Fibroblast of mammary gland (primary cell): ENCODE measurements at places on chromosomes 12 and 14.

GRCh38 chr12:24561882-24562770 lies 386.8 kb downstream of the BCAT1 start:
- peak; percentile 60 for DNase-seq

- DNase-seq: no peak
Observed at GRCh38 chr12:110233212-110233903, 47.7 kb upstream of the ATP2A2 start.

DNA sequence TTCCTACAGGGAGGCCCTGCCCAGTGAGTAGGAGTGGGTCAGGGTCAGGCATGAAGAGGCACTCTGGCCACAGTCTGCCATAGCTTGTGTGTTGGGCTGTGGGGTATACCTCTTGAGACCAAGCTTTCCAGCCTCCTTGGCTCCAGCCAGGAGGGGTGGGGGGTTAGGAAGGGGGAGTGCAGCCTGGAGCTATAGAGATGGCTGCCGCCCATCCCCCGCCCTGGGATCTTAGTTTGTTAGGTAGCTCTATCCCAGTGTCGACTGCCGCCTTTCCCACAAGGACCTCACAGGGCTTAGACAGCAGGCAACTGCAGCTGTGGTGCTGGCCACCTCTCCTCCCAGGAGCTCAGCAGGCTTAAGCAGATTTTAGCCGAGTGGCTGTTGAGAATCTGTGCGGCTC lies 216.4 kb downstream of the PLCZ1 start:
- no peak for DNase-seq

- DNase-seq: no peak
Observed at GRCh38 chr14:64877846-64878245, 1.9 kb downstream of the SPTB start.

GRCh38 chr14:106174206-106174605 lies 647.8 kb downstream of the TMEM121 start:
- no peak for DNase-seq

GRCh38 chr12:18457362-18457761 lies 196.0 kb downstream of the PIK3C2G start:
- peak; percentile 12 for DNase-seq

GRCh38 chr12:112837629-112838197 lies 46.2 kb downstream of the RPH3A start:
- peak; percentile 49 for DNase-seq

DNA sequence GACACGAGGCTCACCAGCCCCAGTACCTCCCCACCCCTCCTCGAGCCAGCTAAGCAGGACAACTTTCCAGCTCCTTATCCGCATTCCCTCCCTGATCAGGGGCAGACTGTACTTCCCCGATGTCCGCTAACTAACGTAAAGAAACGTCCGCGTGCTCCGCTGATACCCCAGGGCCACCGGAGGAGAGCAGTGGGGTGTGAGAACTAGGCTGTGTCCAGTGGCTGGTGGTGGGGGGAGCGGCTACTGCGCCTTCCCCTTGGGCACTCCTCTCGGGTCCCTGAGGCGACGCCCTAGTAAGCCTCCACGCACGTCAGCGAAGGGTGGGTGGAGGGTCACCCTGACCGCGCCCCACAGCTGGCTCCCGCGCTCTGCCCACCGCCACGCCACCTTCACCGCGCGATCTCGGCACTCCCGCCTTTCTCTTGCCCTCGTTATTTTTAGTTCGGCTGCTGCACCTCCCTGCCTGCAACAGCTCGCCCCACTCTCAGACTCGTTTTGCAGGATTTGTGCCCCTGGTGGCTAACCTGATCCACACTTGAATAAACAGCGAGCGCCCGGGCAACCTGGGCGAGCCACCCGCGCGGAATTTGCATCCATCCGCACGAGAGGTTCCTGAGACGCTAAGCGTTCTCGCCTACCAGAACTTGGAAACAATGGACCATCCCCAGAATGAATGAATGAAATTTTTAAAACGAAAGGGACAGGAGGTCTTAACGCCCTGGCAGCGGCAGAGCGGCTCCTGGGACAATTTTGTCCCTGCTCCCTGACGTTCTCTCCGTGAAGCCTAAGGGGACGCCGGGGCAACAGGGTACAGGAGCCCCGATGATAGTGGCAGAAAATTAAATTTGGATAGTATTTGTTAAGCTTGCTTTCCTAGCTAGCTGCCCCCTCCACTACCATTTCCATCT lies 6.9 kb upstream of the BMP4 start:
- no peak for DNase-seq

- DNase-seq: no peak
Observed at GRCh38 chr12:123132951-123133619, 17.8 kb downstream of the PITPNM2 start.

GRCh38 chr14:61992139-61992538 lies 229.9 kb downstream of the SNAPC1 start:
- no peak for DNase-seq

DNA sequence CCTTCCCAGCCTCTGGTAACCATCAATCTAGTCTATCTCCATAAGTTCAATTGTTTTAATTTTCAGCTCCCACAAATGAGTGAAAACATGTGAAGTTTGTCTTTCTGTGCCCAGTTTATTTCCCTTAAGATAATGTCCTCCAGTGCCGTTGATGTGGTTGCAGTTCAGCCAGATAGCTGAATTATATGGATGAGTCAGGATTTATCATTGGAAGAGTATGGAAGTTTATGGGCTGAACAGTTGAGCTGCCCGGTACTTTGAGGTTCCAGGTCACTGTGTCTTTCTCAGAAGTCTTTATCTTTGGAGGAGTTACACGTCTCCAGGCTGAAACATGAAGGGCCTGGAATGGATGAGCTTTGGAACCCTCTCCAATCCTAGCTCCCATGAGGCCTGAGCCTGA lies 120.1 kb downstream of the ASCL4 start:
- peak; percentile 20 for DNase-seq
